GM12878 (cell line): ENCODE measurements at places on chromosomes 1 and 21. TPM values are rescaled to one million over a fixed set of nuclear protein-coding genes. Genes with fewer than 3 reads are reported as not detected.

DNA sequence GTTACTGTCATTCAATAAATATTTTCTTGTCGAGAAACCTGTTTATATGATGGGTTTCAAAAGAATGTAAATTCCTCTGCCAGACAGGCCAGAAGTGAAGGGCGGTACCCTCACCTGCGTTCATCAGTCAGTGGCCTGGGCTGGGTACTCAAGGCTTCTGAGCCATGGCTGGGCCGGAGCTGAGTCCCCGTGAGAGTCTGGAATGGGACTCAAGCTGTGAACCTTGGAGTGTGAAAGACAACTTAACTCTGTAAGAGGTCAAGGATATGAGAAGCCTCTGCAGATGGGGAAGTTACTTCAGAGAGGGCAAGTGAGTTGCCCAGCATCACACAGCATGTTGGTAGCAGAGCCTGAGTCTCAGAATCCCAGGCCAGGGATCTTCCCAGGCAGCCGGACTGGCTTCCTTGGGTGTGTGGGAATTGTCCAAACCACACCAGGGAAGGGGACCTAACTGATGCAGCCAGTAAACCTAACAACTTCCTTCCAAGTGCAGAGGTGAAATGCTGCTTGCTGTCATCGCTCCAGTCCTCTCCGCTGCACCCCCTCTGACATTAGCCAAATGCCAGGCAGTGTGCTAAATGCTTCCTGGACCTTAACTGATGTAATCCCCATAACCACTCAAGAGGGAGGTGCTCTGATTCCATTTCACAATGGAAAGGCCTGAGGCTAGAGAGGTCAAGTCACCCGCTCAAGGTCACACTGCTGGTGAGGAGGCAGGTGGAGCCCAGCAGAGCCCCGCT lies 4.8 kb downstream of the DISP3 start:
- H3K4me1 ChIP-seq, result no peaks in the 10 kb centered on the region
- H3K4me3 ChIP-seq, result no peak overlapping the region
- no peak overlapping the region for H3K27ac ChIP-seq
- H3K27me3 ChIP-seq, result no peaks in the 10 kb centered on the region

DNA sequence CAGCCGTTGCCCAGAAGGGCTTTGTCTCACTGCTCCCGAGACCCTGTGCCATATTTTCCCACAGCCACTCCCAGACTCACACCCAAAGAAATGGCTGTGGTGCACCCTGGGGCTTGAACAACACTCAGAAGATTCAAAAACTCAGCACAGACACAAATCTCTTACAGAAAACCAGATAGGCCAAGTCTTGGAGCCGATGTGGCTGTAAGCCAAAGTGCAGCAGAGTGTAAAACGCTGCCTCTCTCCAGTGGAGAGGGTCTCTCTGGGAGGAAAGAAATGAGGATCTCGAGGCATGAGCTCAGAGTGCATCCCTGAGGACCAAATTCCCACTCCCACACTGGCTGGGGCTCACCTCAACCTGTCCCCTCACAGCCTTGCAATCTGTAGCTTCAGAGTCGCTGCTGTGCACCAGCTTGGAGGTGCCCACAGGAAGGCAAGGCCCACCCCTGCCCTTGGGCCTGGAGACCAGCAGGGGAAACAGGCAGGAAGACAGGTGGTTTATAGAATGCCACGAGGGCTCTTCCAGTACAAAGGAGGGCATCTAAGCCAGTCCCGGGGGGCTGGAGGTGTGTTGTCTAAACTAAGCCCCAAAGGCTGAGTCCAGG lies 171.3 kb upstream of the AJAP1 start:
- DNase-seq, result no peak
- no peaks in the 10 kb centered on the region for H3K27me3 ChIP-seq
- H3K36me3 ChIP-seq, result no peaks in the 10 kb centered on the region
- no peak overlapping the region for H3K4me3 ChIP-seq
- no peaks in the 10 kb centered on the region for H3K4me1 ChIP-seq
- no peak overlapping the region for H3K27ac ChIP-seq

DNA sequence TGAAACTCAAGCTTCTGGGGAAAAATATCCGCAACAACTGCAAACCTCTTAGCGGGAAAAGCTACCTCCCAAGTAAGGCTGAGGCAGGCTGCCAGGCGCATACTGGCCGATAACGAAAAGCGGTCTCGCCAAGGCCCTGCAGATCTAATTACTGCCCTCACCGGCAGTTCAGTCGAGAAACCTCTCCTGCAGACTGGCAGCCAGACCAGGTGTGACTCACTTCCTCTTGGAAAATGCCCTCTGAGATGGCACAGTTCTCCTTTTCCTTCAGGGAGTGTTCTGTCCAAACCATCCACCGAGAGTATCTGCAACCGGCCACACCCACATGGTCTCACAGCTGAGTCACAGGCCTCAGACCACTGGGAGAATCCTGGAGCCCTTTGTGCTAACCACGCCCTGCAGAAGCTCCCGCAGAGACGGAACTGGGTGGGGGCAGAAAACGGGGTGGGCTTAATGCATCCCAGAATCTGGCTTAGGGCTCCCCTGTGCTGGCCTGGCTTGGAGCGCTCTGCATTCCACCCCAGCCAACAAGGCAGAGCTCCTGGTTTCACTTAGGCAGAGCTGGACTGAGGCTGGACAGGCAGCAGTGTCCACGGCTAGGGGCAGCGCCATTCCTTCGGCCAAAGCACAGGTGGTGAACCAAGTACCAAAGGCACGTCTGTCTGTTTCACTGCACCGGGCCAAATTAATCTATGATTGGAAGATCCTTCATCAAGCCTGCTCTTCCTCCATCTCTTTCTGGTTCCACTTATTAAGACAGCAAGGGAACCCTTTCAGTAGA lies 1.2 kb downstream of the S100A10 start:
- peaks cover 17% of the 10 kb centered on the region for H3K27me3 ChIP-seq
- peaks cover 11% of the 10 kb centered on the region; the same call in 1 of the 2 replicates for H3K4me1 ChIP-seq
- H3K4me3 ChIP-seq, result 0 out of 2 replicates have a peak overlapping the region, but pooled peaks have one; percentile 47
- H3K27ac ChIP-seq, result no peak overlapping the region

Gene IFI44
- 37.7 and 39.8 TPM in 2 replicates for polyA plus RNA-seq

GRCh38 chr1:81477710-81478109 lies 323.0 kb upstream of the ADGRL2 start:
- no peaks in the 10 kb centered on the region; the same call in 1 of the 2 replicates for H3K27me3 ChIP-seq
- H3K4me3 ChIP-seq, result no peak overlapping the region
- no peak for DNase-seq
- H3K4me1 ChIP-seq, result no peaks in the 10 kb centered on the region

GRCh38 chr1:116002781-116003420 lies 26.6 kb downstream of the SLC22A15 start:
- H3K27me3 ChIP-seq, result no peaks in the 10 kb centered on the region
- no peaks in the 10 kb centered on the region for H3K36me3 ChIP-seq
- no peak overlapping the region for H3K27ac ChIP-seq
- no peak for DNase-seq
- no peak overlapping the region for H3K4me3 ChIP-seq

GRCh38 chr1:243394066-243394465 lies 138.2 kb downstream of the SDCCAG8 start:
- no peak overlapping the region for H3K4me3 ChIP-seq
- H3K27ac ChIP-seq, result no peak overlapping the region

Gene HSPB7
- 0.09 TPM in 1 of 2 replicates, not detected in the other for polyA plus RNA-seq

GRCh38 chr1:21298981-21299391 lies 8.7 kb upstream of the ECE1 start:
- peaks cover 13% of the 10 kb centered on the region for H3K36me3 ChIP-seq
- H3K4me1 ChIP-seq, result peaks cover 23% of the 10 kb centered on the region
- no peak overlapping the region for H3K27ac ChIP-seq
- no peaks in the 10 kb centered on the region for H3K27me3 ChIP-seq

Gene HRNR
- not detected in 2 replicates for polyA plus RNA-seq

DNA sequence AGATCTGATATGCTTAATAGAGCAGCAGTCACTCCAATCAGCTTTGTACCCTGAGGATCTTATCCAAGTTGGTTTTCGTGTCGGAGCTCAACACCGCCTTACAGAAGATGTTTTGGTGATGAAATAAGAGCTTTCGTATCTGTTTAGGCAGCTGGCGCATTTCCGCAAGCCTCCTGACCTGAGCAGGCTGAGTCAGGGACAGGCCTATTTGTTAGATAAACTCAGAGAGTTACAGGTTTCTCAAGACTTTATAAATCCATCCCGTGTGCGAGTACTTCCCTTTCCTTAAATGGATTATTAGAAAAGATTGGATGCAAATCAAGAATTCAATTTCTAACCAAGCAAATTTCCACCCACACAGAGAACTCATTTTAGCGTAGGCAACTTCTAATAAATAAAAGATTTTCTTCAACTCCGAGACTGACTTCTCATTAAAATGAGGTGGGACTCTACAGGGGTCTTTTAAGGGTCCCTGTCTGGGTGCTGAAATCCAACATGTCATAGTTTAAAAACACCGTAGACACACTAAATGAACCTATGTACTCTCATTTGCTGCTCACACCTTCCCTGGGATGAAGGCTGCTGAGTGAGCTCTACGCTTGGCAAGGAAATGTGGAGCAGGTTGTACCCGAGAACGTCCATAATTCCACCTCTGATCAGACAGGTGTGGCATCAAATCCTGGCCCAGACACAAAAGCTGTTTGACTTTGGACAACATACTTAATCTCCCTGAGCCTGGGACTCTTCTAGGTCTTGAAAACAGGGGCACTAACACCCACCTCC lies 106.9 kb upstream of the F3 start:
- H3K36me3 ChIP-seq, result no peaks in the 10 kb centered on the region
- no peaks in the 10 kb centered on the region for H3K4me1 ChIP-seq
- DNase-seq, result no peak
- no peak overlapping the region for H3K4me3 ChIP-seq

Gene PEAR1
- polyA plus RNA-seq, result not detected in 2 replicates

DNA sequence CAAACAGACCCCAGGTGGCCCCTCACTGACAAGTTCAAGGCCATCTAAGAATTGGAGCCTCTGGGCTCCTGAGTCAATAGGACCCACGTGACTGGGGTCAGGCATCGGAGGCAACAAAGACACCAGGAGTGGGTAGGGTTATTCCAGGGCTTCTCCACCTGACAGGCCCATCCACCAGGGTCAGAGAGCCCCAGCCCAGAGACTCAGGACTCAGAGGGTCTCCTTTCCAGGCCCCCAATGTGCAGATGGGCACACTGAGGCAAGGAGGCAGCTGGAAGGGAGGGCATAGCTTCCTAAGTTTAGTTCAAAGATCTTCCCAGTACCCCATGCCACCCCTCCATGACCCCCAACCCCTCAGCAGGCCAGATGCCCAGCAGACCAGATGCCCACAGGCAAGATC lies 388.6 kb downstream of the MATN1 start:
- no peaks in the 10 kb centered on the region; the same call in 1 of the 2 replicates for H3K27me3 ChIP-seq
- no peaks in the 10 kb centered on the region for H3K4me1 ChIP-seq
- no peak for DNase-seq
- no peak overlapping the region for H3K4me3 ChIP-seq
- H3K27ac ChIP-seq, result no peak overlapping the region
